ENCODE measurements at places on chromosomes 2 and 18.

- peak; percentile 95 for DNase-seq
These were observed at the start of the genes FBXO15 and TIMM21 for GRCh38 chr18:74147779-74148542. Gene FBXO15 (minus strand): TSS chr18:74147834. CDS start chr18:74147785, 49 bp downstream. Gene TIMM21 (plus strand): TSS chr18:74148523. CDS start chr18:74148809, 286 bp downstream.

DNA sequence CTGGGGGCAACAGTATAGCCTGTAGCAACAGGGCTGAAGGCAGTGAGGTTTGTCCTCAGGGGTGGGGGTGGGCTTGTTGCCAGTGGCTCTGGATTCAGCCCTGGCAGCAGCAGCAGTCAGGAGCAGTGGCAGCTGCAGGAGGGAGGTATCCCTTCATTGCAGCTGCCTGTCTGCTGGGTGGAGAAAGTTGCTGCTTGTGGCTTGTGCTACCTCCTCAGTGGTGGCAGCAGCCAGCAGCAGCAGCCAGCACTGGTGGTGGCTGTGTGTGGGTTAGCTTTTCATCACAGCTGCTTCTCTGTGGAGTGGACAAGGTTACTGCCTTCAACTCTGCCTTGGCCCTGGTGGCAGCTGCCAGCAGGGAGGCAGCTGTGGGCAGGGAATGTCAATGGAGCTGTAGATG, 94.9 kb downstream of the ARL6IP6 start:
- no peak for DNase-seq

DNA sequence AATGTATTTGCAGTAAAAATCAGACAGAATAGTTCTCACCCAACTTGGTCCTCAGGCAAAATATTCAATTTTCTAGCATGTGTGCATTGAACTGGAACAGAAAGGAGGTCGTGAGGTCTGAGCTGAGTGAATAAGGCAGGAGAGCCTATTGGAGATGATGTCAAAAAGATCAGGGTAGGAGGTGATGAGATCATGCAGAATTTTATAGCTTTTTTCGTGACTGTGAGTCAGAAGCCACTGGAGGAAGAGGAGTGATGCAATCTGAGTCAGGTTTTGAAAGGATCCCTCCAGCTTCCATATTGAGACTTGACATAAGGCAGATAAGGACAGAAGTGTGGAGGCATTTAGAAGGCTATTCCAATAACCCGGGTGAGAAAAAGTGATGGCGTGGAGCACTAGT, 299.5 kb upstream of the SOX11 start:
- no peak for DNase-seq

DNA sequence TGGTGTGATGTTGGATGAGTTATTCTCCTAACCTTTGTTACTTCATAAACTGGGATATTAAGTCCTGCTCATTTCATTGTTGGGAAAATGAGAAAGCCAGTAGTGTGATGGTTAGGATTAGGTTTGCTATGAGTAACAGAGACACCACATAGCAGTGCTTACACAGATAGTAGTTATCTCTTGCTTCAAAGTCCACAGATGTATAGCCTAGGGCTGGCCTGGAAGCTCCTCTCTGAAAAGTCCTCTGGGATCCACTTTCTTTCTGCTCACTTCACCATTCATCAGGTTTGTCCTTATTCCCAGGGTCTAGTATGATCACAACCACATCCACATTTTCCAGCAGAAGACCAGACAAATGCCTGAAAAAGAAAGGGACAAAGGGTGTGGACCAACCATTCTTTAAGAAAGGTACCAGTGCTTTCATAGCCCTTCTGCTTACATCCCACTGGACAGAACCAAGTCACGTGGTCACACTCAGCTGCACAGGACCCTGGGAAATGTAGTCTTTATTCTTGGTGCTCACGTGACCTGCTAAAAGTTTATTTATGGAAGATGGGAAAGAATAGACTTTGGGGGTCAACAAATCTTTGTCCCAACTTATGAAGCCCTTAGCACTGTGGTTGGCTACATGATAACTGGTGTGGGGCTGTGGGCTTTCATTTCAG, 108.9 kb downstream of the INSIG2 start:
- no peak for DNase-seq

GRCh38 chr2:2735041-2735440, 404.0 kb upstream of the MYT1L start:
- no peak for DNase-seq

GRCh38 chr18:47975701-47976100, 45.2 kb upstream of the SMAD2 start:
- DNase-seq = no peak
